ENCODE measurements at places on chromosomes 3 and 15.

DNA sequence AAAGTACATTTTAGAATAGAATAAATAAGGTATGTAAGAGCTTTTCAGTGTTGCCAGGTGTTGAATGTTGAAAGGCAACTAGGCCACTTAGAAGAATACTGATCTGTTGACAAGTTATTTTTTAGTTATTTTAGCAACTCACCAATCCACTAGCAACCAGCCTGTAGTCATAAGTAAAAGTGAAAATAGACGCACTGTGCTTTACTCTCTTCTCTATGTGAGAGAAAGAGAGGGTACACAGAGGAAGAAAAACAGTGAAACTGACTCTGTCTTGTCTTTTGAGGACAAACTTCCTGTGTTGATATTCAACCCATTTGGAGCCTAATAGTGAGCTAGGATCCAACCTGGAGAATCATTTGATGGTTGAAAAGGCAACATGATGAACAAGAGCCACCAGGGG lies 327.1 kb upstream of the GOLIM4 start:
- no peak for DNase-seq

GRCh38 chr3:112390783-112391641 lies 58.1 kb downstream of the CD200 start:
- no peak for DNase-seq

- DNase-seq, result peak; percentile 79
Observed at GRCh38 chr3:150370122-150370602, 37.9 kb upstream of the TSC22D2 start.

GRCh38 chr15:67110361-67110781 lies 45.0 kb downstream of the SMAD3 start:
- no peak for DNase-seq

DNA sequence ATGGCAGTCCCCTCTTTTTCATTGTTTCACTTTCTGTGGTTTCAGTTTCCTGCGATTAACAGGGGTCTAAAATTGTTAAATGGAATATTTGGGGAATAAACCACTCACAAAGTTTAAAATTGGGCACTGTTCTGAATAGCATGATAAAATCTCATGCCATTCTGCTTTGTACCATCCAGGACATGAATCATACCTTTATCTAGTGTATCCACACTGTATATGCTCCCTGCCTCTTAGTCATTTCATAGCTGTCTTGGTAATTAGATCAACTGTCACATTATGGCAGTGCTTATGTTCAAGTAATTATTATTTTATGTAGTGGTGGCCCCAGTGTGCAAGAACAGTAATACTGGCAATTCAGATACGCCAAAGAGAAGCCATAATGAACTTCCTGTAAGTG lies 734.5 kb downstream of the ZPLD1 start:
- no peak for DNase-seq

DNA sequence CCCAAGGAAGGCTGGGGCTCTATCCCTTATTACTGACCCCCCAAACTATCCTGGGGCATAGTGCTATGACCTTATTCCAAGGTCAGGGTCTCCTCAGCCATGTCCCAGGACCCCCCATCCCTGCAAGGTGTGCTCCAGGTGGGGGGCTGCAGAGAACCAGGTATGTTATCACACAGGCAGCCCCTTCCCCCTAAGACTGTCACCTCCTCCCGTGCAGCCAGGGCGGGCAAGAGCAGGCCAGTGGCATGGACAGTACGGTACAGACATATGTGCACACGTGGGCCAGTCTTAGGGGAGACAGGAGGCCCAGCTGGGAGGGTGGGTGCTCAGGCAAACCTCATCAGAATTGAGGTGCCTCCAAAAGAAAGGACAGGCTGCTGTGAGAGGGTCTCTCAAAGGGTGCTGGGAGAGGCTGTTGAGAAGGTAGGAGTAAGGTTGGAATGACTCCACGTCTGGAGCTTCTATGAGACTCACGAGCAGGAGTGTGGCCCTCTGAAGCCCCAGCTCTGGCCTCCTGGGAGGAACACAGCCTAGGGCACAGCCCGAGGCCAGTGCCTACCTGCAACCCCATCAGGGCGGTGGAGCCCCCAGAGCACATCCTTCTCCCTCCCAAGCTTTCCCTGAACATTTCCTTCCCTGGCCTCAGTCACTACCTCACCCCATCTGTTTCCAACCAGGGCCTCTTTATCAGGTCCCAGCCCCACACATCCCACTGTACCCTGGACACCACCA lies 1.7 kb upstream of the COL7A1 start:
- no peak for DNase-seq

DNA sequence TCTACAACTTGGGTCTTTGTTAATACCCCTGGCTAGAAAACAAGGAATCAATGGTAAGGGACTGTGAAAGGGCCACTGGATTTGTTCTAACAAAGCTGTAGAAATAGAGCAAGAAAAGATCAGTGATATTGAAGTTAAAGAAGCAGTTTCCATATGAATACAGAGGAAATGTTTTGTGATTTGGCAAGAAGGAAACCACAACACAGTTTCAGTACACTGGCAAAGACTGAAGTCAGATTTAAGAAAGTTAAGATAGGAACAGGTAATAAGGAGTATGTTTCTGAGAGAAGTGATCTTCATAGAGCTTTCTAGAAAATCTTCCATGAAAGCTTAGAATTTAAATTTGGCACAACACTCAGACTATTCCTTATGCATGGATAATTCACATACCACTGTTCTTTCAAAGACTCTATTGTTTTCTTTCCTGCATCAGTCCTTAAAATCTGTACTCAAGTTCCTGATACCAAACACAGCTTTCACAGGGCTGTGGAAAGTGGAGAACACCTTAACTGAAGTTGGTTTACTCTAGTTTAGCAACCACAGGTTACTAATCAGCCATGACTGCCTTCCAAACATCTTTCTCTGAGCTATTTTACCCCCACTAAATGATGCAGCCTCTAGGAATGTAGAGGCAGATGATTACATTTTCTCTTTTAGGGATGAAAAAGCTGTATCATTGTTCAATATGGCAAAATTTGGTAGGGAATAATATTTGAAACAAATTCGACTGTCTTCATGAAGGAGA lies 32.4 kb upstream of the ALCAM start:
- no peak for DNase-seq

DNA sequence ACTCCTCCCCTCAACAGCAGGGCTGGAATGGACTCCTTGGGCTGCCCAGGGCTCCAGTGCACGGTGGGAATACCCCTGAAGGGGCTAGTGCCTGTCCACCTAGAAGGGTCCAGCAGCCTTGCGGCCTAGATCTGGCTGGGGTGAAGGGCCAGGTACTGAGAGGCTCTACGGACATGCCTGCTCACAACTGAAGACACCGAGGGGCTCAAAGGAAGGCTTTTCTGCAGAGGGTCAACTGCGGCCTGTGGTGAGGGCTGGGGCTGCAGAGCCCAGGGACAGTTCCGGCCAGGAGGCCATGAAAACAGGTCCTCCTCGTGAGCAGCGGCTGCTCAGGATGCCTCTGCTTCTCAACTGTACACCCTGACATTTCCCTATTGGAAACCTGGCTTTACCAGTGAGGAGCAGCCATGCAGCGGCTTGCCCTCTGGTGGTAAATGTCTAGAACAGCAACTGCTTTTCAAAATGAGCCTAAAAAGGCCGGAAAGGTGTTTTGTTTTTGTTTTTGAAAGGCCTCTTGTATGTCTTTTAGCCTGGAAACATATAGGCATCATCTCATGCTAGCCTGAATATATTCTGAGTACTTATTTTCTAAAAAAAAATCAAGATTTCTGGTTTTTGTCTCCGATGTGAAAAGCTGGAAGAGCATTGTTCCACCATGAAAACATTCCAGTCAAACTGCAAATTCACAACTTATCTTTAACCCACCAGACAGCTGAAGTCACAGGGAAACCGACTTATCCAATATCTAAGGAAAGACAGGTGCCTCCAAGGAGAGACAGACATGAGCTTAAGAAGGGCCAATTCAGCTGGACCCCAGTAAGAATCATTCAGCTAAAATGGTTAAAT lies 163.4 kb downstream of the KLF13 start:
- DNase-seq, result no peak
